Stimulated activated memory B cell treated with anti-CD40 and anti-IgM and Interleukin-4, amounts not matched to agents 10 μg/mL and 1 μg/mL and 100 μg/mL, for 72 hours (primary cell): ENCODE measurements at places on chromosomes 2 and 18.

DNA sequence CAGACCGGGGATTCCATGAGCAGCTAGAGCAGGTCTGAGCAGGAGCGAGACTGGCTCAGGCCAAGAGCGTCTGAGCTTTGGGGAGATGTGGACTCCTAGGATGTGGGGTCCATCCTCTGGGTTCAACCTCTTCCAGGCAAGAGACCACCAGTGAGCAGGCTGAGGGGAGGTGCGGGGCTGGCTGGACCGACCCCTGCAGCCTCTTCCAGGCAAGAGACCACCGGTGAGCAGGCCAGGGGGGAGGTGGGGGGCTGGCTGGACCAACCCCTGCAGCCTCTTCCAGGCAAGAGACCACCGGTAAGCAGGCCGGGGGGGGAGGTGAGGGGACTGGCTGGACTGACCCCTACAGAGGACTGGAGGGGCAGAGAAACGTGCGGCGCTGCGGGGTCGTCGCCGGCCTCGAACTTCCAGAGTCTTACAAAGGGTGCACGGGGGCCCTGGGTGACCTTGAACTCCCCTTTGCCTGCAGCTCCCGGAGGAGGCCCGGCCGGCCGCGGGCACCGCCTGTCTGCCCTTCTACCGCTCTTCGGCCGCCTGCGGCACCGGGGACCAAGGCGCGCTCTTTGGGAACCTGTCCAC is 63.4 kb downstream of the TPO start:
- no peak for ATAC-seq

- no peak for ATAC-seq
Measured at GRCh38 chr18:46364048-46364447, 259.9 kb downstream of the HAUS1 start.

DNA sequence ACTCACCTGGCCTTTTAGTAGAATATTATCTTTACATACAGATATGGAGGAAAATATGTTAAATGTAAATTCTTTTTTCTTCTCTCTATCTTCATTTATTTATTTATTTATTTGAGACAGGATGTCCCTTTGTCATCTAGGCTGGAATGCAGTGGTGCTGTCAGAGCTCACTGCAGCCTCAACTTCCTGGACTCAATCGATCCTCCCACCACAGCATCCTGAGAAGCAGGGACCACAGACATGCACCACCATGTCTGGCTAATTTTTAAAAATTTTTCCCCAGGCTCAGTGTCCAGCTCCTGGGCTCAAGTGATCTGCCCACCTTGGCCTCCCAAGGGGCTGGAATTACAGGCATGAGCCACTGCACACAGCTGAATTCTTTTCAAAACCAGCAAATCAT is 20.3 kb downstream of the KYNU start:
- ATAC-seq, result no peak

GRCh38 chr2:136666-137065 is 90.4 kb upstream of the FAM110C start:
- no peak for ATAC-seq

- no peak for ATAC-seq
Measured at GRCh38 chr2:105712166-105712915, 32.4 kb upstream of the NCK2 start.

DNA sequence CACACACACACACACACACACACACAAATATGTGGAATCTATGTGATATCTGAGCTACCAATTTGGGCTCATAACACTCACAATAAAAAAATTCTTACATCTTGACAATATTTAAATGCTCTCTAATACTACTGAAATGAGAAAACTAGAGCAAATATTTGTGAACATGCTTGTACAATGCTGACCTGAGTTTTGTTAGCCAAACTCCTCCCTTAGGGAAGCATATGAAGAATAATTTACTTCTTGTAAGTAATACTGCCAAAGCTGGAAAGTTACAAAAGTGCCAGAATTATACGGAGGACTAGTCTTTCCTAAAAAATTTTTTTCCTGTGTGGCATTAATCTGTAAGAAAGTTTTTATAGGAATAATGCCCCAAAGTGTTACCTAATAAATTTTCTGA is 18.5 kb downstream of the MBD2 start:
- ATAC-seq, result no peak

DNA sequence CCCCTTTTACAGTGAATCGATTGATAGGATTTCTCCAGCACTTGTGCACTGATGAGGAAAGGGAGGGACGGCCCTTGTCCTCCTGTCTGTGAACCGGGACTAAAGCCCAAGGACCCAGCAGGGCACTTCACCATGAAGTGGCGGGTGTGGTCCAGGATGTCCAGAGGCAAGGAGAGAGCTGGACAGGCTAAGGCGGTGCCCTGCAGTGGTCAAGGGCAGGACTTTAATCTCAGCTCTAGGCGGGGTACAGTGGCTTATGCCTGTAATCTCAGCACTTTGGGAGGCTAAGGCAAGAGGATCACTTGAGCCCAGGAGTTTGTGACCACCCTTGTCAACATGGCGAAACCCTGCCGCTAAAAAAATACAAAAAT is 28.2 kb upstream of the SEMA4C start:
- ATAC-seq, result no peak

- ATAC-seq, result peak; percentile 40
Measured at GRCh38 chr2:129827311-129828090, 152.0 kb upstream of the RAB6C start.

GRCh38 chr18:3816610-3817363 is 366.8 kb downstream of the TGIF1 start:
- no peak for ATAC-seq

DNA sequence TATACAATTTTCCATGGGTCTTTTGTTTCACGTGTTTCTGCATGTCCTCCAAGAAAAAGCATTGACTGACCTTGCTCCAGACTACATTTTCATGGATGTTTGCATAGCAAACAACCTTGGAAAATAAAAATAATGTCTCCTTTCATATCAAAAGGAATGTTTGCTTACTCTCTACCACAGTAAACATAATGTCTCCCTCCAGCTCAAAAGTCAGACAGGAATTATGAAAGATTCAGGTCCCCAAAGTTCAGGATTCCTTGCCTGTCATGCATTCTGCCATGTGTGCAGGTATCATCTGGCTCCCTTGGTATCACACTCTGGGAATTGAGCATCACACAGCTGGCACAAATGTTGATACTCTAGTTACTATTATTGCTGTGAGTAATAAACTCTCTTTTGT is 103.1 kb upstream of the ZC3H15 start:
- no peak for ATAC-seq

DNA sequence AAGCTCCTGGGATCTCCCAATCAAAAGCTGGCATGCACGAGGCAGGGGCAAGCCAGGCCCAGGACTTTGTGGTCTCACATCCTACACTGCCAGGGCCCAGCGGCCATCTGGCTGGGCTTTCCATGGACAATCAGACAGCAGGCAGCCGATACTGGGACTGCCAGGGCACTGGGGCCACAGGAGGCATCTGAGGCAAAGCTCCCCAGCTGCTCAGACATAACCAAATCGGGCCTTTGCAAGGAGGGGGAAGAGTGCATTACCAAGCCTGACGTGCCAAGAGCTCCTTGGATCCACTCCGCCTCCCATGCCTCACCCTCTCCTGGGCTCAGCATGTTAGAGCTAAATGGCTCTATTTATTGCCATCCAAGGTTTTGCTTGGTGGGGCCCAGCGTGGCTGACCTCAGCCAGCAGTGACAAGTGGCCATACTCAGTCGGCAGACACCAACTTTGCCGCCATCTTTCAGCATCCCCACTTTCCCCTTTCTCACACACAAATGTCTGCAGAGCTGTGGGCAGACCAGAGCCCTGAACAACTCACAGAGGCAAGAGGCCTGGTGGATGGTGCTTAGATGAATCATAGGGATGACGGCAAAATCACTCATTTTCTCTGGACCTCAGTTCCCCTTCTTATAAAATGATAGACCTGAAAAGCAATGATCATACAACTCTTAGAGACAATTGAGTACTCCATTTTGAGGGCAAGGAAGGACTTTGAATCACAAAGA is 200.8 kb downstream of the TTC32 start:
- no peak for ATAC-seq
